Omental fat pad (tissue), 4 donors: ENCODE measurements at places on chromosomes 3 and 15. TPM values are rescaled to one million over a fixed set of nuclear protein-coding genes. Genes with fewer than 3 reads are reported as not detected.

The GCNT3 gene
- total RNA-seq = not detected

The TMC3 gene
- not detected for total RNA-seq

The GMNC gene
- total RNA-seq = not detected

The IQCH gene
- 1.6 TPM for total RNA-seq

The ARGFX gene
- not detected for total RNA-seq

The PLAAT1 gene
- not detected for total RNA-seq

The TUSC7 gene
- not detected for total RNA-seq

The IQCF2 gene
- not detected for total RNA-seq

The ZBTB47 gene
- total RNA-seq = 41.5 TPM

The SUCLG2 gene
- 43.0 TPM for total RNA-seq

The SNURF gene
- 5.8 TPM for total RNA-seq

The CMSS1 gene
- total RNA-seq = 29.3 TPM

The CPB1 gene
- total RNA-seq = 0.72 TPM

The CCDC39 gene
- not detected for total RNA-seq

The BTLA gene
- 1.1 TPM for total RNA-seq

The CPNE9 gene
- total RNA-seq = not detected

The DLEC1 gene
- 1.4 TPM for total RNA-seq

The CHRNA7 gene
- total RNA-seq = 0.36 TPM

The ATP8B4 gene
- 15.8 TPM for total RNA-seq

The CD200R1 gene
- total RNA-seq = 4.3 TPM

The HTR3C gene
- not detected for total RNA-seq

The ST3GAL6 gene
- total RNA-seq = 8.5 TPM

The FOXB1 gene
- total RNA-seq = not detected

The CIB2 gene
- total RNA-seq = 2.9 TPM

The TTLL13 gene
- total RNA-seq = not detected

The CYP1A2 gene
- not detected for total RNA-seq

The MAGEL2 gene
- total RNA-seq = 0.69 TPM

The UBR1 gene
- total RNA-seq = 45.7 TPM

The FYCO1 gene
- total RNA-seq = 51.4 TPM

The CCR2 gene
- 5.4 TPM for total RNA-seq

The TM4SF1 gene
- 273 TPM for total RNA-seq

The GOLGA8G gene
- not detected for total RNA-seq

The DUOXA1 gene
- total RNA-seq = 1.0 TPM

The COPB2 gene
- 77.1 TPM for total RNA-seq

The FURIN gene
- 69.5 TPM for total RNA-seq

The ANKRD34C gene
- total RNA-seq = not detected

The CCR4 gene
- 0.46 TPM for total RNA-seq

The ACOX2 gene
- total RNA-seq = 12.5 TPM

The MNS1 gene
- 0.84 TPM for total RNA-seq

The LDHAL6B gene
- not detected for total RNA-seq

The MAP6D1 gene
- total RNA-seq = 1.8 TPM

The GP5 gene
- total RNA-seq = 0.96 TPM

The SYNPR gene
- not detected for total RNA-seq

The RARRES1 gene
- total RNA-seq = 489 TPM

The SLC9C1 gene
- 0.72 TPM for total RNA-seq

The LRRIQ4 gene
- total RNA-seq = not detected

The CHRM5 gene
- total RNA-seq = not detected

The RCN2 gene
- total RNA-seq = 26.0 TPM

The NEK10 gene
- total RNA-seq = 2.6 TPM

The CLDN16 gene
- total RNA-seq = not detected

The DENND6A gene
- total RNA-seq = 21.1 TPM
